ELR (cell line): ENCODE measurements at places on chromosomes 3 and 15.

DNA sequence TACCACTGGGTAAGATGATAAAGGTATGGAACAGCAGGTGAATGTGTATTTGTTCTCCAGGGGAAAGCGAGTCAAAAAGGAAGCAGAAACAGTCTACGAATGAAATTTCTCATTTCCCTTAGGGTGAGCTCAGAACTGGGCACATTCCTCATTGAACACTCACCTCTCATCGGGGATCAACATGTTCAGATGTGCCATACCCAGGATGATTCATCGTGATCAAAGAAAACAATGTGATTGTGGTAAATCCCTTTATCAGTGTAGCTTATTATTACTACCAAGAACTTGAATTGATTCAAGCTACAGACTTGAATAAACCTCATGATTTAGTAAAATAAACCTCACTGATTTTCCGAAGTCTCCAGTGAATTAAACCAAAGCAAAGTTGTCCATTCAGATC is 72.1 kb downstream of the GJD2 start:
- DNase-seq = peak; percentile 90

- no peak for DNase-seq
Observed at GRCh38 chr15:42359249-42359648, at the start of gene CAPN3. CAPN3 (plus strand) TSS chr15:42359501; CDS start chr15:42359806, 305 bp downstream.

- no peak for DNase-seq
Observed at GRCh38 chr15:86663979-86664378, 584.3 kb downstream of the AGBL1 start.

DNA sequence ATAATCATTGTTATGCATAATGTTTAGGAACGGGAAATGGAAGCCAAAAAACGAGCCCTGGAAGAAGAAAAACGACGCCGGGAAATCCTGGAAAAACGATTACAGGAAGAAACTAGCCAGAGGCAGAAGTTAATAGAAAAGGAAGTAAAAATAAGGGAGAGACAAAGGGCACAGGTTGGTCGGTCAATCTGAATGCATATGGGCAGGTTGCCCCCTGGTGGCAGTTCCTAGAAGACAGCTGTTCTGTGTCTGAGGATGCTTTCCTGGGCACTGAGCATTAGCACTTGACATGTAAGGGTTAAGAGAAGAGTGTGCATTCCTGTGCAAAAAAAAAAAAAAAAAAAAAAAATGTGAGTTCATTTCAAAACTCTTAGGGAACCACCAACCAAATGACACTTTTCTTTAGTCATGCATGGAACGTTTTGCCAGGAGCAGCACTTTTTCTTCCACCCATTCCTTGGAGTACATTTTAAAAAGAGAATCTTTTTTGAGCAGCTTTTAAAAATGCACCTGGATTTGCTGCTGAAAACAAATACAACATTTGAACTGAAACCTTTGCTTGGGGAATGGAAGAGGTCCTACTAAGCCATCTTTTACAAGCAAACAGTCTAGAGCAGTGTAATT is 11.1 kb upstream of the ABHD10 start:
- peak; percentile 90 for DNase-seq

DNA sequence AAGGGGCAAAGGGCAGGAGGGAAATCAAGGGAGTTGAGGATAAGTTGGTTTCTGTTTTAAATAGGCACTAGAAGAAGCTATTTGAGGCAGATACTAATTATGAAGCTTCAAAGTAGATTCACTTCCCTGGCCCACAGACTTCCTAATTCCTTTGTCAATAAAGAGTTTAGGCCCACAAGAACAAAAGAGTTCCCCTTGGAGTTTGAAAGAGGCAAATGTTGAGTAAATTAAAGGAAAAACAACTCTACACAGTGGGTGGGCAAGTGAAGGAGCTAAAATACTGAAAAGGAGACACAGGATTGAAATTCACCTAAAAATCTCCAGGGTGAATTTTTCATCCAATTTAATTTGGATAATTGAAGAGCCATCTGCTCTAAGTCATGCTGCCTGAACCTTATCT is 411.7 kb upstream of the RORA start:
- DNase-seq = no peak

DNA sequence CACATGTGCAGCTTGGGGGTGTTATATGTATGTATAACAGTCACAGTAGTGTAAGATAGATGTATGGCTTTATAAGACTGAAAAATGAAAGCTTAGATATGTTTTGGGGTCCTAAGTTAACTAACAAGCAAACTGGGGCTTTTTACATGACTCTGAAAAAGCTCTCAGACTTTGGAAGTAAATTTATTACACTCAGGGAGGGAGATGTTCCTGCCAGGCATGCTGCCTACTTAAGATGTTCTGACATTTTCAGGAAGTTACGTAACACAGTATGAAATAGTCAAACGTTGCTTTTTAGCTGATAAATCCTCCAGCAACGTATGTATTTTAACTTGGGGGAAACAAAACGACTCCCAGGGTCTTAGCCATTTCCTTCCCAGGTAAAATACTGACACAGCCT is 1.7 kb upstream of the IFT57 start:
- DNase-seq = peak; percentile 48

GRCh38 chr3:17140670-17141505 is 256.1 kb downstream of the PLCL2 start:
- DNase-seq = peak; percentile 4

DNA sequence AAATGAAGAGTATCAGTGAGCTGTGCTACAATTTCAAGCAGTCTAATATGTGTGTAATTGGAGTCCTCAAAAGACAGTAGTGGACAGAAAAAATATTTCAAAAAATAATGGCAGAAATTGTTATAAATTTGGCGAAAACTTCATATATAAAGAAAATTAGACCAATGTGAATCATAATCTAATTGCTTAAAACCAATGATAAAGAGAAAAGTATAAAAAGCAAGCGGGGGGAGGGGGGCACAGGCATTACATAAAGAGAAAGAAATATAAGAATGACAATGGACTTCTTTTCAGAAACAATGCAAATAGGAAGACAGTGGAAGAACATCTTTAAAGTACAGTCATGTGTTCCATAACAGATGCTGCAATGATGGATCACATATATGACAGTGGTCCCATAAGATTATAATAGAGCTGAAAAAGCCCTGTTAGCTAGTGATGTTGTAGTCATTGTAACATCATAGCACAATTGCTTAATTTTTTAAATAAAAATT is 7.9 kb upstream of the PXYLP1 start:
- DNase-seq = no peak

GRCh38 chr15:79089890-79090486 is 592 bp downstream of the RASGRF1 start:
- no peak for DNase-seq

DNA sequence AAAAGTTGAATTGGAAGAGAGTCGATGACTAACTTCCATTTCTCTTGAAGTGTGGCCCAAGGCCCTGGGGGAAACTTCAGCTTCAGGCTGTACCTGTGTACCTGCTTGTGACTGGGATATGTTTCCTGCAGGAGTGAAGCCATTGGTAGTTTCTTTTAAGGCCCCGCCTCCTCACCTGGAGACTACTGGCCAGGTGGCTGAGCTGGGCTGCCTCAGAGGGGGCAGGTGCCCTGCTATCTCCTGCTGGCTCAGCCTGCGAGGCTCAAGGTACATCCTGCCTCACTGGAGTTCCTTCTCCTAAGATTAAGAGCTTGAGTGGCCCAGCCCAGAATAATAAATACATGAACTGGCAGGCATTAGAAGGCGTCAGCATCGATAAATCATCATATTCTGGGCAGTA is 121.6 kb upstream of the ROPN1 start:
- DNase-seq = no peak

- no peak for DNase-seq
Observed at GRCh38 chr15:75098404-75098803, 75.0 kb downstream of the PPCDC start.

GRCh38 chr3:70108072-70108471 is 108.5 kb downstream of the SAMMSON start:
- peak; percentile 18 for DNase-seq

DNA sequence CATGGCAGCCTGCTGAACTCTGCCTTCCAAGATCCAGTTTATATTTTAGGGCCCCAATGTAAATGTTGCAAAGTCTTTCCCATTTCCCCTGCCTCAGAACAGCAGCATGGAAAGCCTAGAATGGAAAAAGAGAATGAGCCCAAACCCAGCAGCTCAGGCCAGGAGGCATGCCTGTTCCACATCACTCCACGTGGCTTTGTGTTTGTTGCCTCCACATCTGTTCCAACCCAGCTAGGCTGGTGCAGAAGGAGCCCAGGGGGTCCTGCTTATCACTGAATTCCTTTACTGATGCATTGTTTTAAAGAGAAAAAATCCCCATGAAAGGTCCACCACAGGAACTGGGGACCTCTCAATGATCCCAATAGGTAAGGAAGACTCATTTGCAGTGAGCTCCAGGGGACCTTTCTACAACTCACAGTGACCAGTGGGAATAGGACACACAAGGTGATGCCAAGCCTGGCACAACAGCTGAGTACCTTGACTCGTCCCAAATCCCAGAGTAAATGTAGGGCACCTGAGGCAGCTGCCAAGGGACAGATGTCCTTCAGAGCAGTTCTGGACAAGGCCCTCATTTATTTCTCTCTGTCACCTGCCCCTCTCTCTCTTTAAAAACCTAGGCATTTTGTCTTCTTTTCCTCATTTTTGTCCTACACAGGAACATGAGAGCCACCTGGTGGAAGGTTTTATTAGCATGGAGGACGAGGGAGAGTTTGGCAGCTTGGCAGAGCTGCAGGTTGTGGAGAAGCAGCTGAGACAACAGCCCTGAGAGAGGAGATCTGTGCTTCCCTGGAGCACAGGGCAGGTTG is 41.7 kb upstream of the ADAMTS17 start:
- peak; percentile 32 for DNase-seq

- no peak for DNase-seq
Observed at GRCh38 chr3:184466413-184466960, 86.6 kb downstream of the CHRD start.

DNA sequence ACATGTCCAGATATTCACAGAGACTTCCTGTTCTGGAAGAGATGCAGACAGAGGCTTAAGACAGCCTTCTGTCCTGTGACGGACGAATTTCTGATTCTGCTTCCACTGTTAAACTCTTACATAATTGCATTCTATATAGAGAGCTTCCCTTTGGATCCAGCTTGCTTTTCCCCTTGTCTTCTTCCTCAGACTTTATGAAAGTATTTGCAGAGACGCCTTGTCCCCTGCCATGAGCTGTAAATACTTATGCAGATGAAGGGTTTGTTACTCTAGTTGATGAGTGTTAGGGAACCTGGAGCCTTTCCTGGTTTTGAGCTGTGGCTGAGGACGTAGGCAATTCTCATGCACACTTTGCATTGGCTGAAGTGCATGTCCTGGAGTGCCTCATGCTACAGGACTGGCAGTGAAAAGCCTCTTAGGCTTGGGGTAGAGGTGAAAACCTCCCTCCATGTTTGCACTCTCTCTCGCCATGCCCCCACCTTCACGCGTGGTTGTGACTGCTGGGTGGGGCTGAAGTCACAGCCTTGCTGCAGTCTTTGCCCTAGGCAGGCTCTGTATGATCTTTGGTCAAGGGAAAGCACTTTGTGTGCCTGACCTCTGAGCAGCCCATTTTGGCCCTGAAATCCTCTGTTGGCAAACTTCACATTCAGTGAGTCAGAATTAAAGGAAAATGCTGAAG is 286.6 kb downstream of the PTPRG start:
- DNase-seq = no peak

- DNase-seq = no peak
Observed at GRCh38 chr15:88904257-88904623, 8.9 kb upstream of the HAPLN3 start.

- DNase-seq = no peak
Observed at GRCh38 chr15:38623744-38624143, 59.1 kb upstream of the RASGRP1 start.

- peak; percentile 61 for DNase-seq
Observed at GRCh38 chr3:108552267-108553159, 36.7 kb downstream of the CIP2A start.

DNA sequence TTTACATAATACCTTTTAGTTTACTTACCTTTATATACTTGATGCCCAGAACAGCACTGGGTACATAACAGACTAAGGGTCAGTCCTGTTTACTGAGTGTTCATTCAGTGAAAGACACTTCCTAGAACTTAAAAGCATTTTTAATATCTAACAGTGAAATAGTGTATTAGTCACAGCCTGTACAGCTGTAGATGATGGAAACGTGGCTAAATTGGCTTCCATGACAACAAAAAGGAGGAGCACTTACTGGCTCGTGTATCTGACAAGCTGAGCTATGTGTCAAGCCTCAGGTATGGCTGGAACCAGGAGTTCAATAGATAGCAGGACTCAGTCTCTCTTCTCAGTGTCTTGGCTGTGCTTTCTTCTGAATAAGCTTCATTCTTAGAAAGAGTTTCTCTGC is 40.2 kb downstream of the CMTM8 start:
- no peak for DNase-seq

- peak; percentile 53 for DNase-seq
Observed at GRCh38 chr15:37076543-37076942, 23.8 kb downstream of the MEIS2 start.

GRCh38 chr3:115659253-115660220 is 36.2 kb downstream of the GAP43 start:
- DNase-seq = no peak

DNA sequence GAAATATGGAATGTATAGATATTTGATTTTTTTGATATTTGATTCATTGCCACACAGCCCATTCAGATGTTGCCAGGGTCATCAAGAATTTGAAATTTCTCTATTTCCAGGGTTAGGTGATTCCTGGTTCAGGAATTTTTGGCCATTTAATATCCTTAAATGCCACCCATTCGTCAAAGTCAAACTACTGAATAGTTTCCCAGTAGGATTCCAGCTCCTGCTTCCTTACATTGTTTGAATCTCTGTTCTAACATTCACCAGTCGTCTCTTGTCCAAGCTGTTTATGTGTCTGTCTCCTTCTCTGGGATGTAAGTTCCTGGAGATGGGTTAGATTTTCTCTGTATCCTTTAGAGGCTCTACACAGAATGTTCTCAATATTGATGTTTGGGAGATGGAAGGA is 124.9 kb upstream of the TLE3 start:
- no peak for DNase-seq

DNA sequence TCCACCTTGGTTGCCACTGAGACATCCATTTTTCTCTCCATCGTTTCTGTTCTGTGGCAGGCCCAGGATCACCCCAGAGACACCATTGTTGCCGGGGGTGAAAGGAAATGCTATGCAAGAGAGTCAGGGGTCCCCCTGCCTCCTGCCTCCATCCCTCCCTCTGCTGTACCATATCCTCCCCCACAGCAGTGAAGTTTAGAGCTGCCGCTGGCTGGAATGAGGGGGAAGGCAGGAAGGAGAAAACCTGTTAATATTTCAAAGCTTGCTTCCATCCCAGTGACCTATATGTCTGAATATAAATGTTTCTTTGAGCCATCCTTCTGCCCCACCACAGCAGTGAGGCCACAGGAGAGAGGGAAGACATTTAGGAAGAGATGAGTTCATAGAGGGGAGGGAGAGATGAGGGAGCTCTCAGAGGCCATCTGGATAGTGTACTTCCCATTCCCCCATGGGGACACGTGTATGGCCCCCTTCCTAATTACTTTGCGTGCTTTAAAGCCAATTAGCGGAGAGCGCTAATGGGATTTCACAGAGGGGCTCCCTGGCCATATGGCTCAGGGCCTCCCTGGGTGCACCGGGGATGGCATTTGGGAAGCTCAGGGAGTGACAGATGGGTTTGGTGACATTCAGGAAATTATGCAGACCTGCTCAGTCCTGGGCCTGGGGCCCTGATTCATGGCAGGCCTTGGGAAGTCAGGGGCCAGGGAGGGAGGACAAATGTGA is 40.4 kb upstream of the CHRNB4 start:
- DNase-seq = no peak
